ENCODE measurements at places on chromosomes 7 and 10. TPM values are rescaled to one million over a fixed set of nuclear protein-coding genes. Genes with fewer than 3 reads are reported as not detected.

The SEMA3E gene
- 21.9 TPM for total RNA-seq

The CYP26C1 gene
- total RNA-seq, result 0.20 TPM

The MLXIPL gene
- 83.5 TPM for total RNA-seq

The VWDE gene
- total RNA-seq, result 12.6 TPM

The IGFBP3 gene
- 377 TPM for total RNA-seq

The CALHM3 gene
- total RNA-seq, result not detected

The PYROXD2 gene
- total RNA-seq, result 22.8 TPM

All from tibial nerve (tissue), 4 donors.